Right lobe of liver (tissue), 6 donors: ENCODE measurements at places on chromosomes 16 and 17. TPM values are rescaled to one million over a fixed set of nuclear protein-coding genes. Genes with fewer than 3 reads are reported as not detected.

DNA sequence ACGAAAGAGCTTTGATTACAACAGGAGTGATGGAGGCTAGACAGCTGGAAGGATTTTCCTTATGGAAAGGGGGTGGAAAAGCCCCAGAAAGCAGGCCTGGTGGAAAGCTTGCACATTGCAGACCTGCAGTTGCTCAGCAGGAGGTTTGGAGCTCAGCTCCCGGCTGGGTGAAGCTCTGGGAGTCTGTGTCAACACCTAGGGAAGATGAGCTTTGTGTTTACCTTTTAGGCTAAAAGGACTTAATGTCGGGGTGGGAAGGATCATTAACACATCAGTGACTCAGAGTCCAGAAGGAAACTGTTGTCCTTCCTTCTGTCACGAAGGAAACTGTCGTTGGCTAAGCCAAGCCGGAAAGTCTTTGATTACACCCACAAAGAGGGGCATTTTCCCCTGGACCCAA, 48.2 kb downstream of the RAP1GAP2 start:
- no peak for DNase-seq
- H3K36me3 ChIP-seq = no peaks in the 10 kb centered on the region
- no peak overlapping the region for H3K4me3 ChIP-seq
- H3K4me1 ChIP-seq = no peaks in the 10 kb centered on the region
- H3K27me3 ChIP-seq = no peaks in the 10 kb centered on the region
- no peak overlapping the region for H3K27ac ChIP-seq

Gene TRPV3
- total RNA-seq = 2.1 TPM

GRCh38 chr17:65530523-65531255, 30.8 kb downstream of the AXIN2 start:
- DNase-seq = no peak
- H3K4me1 ChIP-seq = no peaks in the 10 kb centered on the region
- no peaks in the 10 kb centered on the region for H3K36me3 ChIP-seq
- H3K27me3 ChIP-seq = no peaks in the 10 kb centered on the region
- no peak overlapping the region for H3K4me3 ChIP-seq

- H3K4me3 ChIP-seq = no peak overlapping the region
- no peaks in the 10 kb centered on the region for H3K4me1 ChIP-seq
- H3K27me3 ChIP-seq = no peaks in the 10 kb centered on the region
- no peaks in the 10 kb centered on the region for H3K36me3 ChIP-seq
- H3K27ac ChIP-seq = no peak overlapping the region
- DNase-seq = no peak
Observed at GRCh38 chr17:3710951-3711383, 12.7 kb upstream of the HASPIN start.

DNA sequence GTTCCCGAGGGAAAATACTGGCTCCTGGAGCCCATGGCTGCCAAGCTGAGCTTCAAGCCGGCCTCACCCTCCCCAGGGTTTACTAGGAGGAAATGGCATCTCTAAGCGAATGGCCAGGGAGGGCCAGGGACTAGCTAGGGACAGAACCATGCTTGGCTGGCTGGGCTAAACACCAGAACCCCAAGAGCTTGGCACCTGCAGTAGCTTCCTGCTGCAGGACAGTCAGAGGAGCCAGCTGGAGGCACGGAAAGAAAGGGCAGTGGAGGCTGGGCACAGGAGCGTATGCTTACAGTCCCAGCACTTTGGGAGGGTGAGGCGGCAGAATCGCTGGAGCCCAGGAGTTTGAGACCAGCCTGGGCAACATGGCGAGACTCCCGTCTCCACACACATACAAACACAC, 33.7 kb downstream of the PEMT start:
- H3K4me1 ChIP-seq = peaks cover 39% of the 10 kb centered on the region
- no peaks in the 10 kb centered on the region for H3K36me3 ChIP-seq
- no peak overlapping the region for H3K4me3 ChIP-seq

Gene ITGB3
- 4.2 TPM for total RNA-seq

DNA sequence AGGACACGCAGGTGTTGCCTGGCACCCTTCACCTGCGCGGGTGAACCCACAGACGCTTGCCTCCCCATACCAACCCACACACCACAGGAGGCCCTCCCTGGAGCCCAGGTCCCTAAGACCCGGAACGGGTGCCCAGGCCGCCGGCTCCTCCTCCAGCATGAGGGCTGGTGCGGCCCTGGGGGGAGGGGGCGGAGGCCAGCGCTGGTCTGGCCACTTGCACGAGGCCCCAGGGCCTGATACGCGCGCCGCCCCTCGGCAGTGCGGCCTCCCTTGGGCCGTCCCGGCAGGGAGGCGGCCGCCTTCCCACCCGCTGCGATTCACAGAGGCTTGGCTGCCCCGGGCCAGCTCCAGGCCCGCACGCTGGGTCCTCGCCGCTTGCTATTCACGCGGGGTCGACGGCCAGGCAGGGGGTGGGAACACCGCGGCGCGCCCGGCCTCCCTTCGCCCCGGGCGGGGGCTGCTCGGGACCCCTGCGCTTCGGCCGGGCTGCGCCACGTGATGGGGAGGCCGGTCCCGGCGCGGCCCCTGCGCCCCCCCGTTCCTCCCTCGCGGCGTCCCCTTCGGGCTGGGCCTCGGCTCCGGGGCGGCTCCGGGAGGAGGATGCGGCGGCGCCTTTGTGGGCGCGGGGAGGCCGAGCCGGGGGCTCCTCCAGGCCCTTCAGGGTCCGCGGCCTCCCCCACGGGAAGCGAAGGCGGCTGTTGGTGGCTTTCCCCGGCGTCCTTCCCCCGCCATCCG, 685 bp downstream of the FASN start:
- no peak for DNase-seq
- H3K4me1 ChIP-seq = no peaks in the 10 kb centered on the region
- no peaks in the 10 kb centered on the region for H3K36me3 ChIP-seq
- H3K4me3 ChIP-seq = peak overlapping the region; percentile 98

Gene CCDC102A
- total RNA-seq = 1.2 TPM

DNA sequence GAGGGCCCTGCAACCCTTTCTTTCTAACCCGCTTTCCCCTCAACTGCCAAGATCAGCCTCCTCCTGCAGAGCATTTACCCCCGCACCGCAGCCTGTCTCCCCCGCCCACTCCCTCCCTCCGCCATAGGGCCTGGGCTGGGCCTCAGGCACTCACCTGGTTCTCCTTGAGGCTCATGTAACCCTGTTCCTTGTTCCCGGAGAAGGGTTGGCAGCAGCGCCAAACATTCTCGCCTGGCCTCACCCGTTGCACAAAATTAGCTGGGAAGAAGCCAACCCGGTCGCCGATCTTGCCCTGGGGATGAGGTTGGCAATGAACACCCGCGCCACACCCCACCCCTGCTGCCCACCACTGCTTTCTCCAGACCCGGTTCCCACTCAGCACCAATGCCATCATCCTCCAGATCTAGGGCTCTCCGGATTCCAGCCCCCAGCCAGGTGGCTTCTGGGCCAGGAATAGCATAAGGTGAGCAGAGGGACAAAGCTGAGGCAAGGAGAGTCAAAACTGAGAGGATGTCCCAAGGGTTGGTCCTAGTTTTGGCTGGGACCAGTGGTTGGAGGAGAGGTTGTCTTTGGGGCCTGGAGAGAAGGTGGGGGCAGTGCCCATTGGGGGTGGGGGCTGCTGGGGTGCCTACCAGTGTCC, 12.8 kb downstream of the STAC2 start:
- H3K27ac ChIP-seq = no peak overlapping the region
- H3K4me1 ChIP-seq = no peaks in the 10 kb centered on the region
- no peaks in the 10 kb centered on the region for H3K36me3 ChIP-seq
- peaks cover 7% of the 10 kb centered on the region for H3K27me3 ChIP-seq

GRCh38 chr16:61413021-61413420, 623.2 kb downstream of the CDH8 start:
- no peak overlapping the region for H3K4me3 ChIP-seq
- H3K4me1 ChIP-seq = no peaks in the 10 kb centered on the region
- H3K27me3 ChIP-seq = no peaks in the 10 kb centered on the region
- DNase-seq = no peak
- no peak overlapping the region for H3K27ac ChIP-seq

DNA sequence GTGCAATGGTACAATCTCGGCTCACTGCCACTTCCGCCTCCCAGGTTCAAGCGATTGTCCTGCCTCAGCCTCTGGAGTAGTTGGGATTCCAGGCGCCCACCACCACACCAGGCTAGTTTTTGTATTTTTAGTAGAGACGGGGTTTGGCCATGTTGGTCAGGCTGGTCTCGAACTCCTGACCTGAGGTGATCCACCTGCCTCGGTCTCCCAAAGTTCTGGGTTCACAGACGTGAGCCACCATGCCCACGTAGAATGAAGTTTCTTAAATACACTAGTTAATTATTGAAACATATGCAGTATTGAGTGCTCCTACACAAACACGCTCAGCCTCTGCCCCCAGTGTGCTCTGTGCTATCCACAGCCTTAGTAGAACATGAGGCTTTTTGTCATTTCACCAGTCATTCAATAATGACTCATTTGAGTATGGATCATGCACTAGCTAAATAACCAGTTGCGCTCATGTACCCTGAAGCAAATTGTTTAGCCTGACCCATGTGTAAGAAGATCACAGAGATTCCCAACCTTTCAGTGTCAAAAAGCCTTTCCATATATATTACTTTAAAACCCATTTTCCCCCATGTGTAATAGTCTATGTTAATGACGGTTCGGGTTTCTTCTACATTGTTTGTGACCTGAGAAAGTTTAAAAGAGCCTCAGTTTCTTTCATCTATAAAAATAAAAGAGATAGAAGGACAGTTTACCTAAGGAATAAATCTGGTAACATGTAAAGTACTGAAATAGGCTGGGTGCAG, 49.7 kb downstream of the TUBD1 start:
- H3K27ac ChIP-seq = peak overlapping the region; percentile 96
- H3K36me3 ChIP-seq = peaks cover 10% of the 10 kb centered on the region
- no peak overlapping the region for H3K4me3 ChIP-seq
- peaks cover 32% of the 10 kb centered on the region for H3K4me1 ChIP-seq

DNA sequence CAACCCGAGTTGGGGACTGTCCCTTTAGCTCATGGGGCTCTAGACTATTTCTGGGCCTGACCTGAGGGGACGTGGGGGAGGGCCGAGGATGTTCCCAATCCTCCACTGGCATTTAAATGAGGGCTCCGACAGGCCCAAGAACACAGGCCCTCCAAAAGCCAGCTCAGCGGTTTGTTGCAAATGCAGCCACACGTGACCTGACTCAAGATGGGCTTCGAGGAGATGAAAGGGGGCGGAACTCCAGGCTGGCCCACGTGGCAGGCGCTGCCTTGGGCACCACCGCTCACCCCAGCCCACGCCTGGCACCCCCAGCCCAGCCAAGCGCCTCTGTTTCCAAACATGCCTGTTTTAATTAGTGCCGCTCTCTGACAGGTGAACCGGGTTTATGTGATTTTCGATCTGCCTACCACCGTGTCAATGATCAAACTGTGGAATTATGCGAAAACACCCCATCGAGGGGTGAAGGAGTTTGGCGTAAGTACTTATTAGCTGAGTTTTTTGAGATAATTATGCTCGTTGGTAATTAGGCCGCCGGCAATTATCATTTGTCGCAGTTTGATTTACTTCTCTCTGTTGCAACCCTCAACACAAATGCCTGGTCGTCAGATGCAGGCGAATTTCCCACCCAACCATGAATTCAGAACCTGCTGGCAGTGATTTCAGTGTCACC, 226.7 kb downstream of the KATNIP start:
- H3K27me3 ChIP-seq = no peaks in the 10 kb centered on the region
- no peak for DNase-seq
- H3K4me3 ChIP-seq = no peak overlapping the region

- no peak overlapping the region for H3K27ac ChIP-seq
- DNase-seq = no peak
- no peaks in the 10 kb centered on the region for H3K27me3 ChIP-seq
- H3K4me1 ChIP-seq = no peaks in the 10 kb centered on the region
- no peaks in the 10 kb centered on the region for H3K36me3 ChIP-seq
- no peak overlapping the region for H3K4me3 ChIP-seq
Observed at GRCh38 chr16:30567991-30568638, 3.4 kb downstream of the ZNF688 start.

DNA sequence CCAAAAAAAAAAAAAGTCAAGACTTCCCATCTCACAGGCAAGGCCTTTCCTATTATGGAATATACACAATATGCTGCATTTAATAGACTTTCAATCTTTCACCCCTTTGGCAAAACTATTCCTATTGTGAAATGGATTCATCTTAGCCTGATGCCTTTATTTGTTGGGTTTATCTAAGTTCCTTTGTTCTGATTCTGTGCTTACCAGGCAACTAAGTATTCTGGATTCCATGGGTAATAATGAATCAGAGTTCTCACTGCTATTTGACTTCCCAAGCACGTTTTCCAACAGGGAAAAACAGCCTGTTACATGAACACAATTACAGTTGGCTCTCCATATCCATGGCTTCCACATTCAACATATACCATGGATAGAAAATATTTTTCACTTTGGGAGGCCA, 135.5 kb downstream of the MYO1D start:
- DNase-seq = no peak
- H3K4me1 ChIP-seq = no peaks in the 10 kb centered on the region
- H3K27me3 ChIP-seq = no peaks in the 10 kb centered on the region
- H3K27ac ChIP-seq = no peak overlapping the region
- no peaks in the 10 kb centered on the region for H3K36me3 ChIP-seq

GRCh38 chr16:17846030-17846429, 375.3 kb upstream of the XYLT1 start:
- no peaks in the 10 kb centered on the region for H3K4me1 ChIP-seq
- H3K27me3 ChIP-seq = no peaks in the 10 kb centered on the region
- H3K36me3 ChIP-seq = no peaks in the 10 kb centered on the region
- no peak overlapping the region for H3K4me3 ChIP-seq
- H3K27ac ChIP-seq = no peak overlapping the region

DNA sequence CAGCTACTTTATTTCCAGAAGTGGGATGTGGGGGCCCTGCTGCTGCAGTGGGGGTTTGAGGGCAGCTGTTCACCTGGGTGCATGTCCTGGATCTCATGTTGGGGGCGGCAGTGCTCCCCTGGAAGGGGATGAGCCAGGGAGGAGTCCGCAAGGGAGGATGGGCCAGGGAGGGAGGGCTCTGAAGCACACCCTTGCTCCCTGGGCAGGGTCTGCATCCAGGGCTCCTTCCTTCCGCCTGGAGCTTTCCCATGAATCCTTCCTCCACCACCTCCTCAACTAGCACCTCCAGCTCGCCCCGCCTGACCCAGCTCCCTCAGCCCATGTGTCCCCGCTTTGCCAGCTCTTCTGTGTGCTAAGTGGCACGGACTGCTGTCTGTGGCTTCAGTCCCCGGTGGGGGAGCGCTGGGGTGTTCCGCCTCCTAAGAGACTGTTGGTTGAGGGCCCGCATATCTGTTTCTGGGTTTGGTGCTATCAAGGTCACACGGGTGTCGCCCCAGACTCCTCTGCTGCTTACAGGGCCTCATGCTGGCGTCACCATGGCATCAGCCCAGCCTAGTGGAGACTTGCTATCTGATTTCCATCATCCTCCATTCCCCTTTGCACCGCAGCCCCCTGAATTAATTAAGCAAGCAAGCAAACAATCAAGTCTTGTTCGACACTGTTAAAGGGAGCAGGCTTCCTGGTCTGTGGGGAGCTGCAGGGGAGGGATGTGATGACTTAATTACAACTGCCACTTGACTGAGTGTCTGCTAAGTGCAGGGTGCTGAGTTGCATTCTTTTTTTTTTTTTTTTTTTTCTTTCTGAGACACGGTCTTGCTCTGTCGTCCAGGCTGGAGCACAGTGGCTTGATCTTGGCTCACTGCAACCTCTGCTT, 71.8 kb downstream of the PRKCA start:
- H3K27ac ChIP-seq = no peak overlapping the region
- no peaks in the 10 kb centered on the region for H3K4me1 ChIP-seq
- no peak overlapping the region for H3K4me3 ChIP-seq
- DNase-seq = no peak
- H3K27me3 ChIP-seq = no peaks in the 10 kb centered on the region
- no peaks in the 10 kb centered on the region for H3K36me3 ChIP-seq

GRCh38 chr17:36089339-36089865, 541 bp downstream of the CCL3 start:
- DNase-seq = no peak
- no peaks in the 10 kb centered on the region for H3K27me3 ChIP-seq
- H3K27ac ChIP-seq = peak overlapping the region; percentile 31
- no peaks in the 10 kb centered on the region for H3K36me3 ChIP-seq
- no peak overlapping the region for H3K4me3 ChIP-seq

Gene CSH1
- total RNA-seq = not detected
